Activated CD4-positive, alpha-beta T cell treated with anti-CD3 and anti-CD28 coated beads, Interleukin-2, amount 50 U/mL, for 48 hours (primary cell): ENCODE measurements at places on chromosomes 12 and 14.

DNA sequence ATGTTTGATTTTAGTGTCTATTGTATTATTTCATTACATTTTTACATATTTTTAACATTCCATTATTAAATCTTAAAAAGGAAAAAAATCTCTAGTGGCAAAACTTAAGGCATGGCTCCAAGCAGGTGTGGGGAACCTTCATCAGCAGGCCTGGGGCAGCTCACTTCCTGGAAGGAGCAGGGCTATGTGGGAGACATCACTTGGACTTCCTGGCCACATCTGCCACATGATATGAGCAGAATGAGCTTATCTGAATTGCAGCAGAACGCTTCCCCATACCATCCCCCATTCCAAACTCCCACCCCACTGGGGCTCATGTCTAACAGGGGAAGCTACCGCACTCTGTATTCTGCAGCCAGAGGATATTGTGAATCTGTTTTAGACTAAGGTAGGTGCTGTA lies 35.0 kb upstream of the KCNA1 start:
- no peak for DNase-seq

DNA sequence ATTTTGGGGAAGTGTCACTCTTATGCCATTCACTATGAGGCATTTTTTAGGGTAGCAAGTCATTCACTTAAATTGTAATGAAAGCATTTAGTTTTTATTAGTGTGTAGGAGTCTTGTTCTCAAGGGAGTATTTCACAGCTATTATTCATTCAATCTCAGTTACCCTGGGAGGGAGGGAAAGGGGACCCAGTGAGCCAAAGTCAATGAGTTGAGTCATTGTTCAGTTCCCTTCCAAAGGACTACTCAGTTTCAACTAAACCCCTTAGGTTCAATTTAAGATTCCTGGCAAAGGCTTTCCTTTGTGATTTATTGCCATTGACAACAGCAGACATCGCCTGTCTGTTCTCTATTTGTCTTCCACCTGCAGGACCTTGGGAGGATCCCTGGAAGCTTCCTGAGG lies 29.3 kb upstream of the RASSF8 start:
- no peak for DNase-seq

GRCh38 chr12:119406811-119407210 lies 72.3 kb downstream of the CCDC60 start:
- DNase-seq = no peak

GRCh38 chr14:93396456-93396855 lies 34.3 kb upstream of the UNC79 start:
- DNase-seq = no peak

GRCh38 chr12:65682112-65682511 lies 142.2 kb upstream of the HMGA2 start:
- DNase-seq = no peak

GRCh38 chr14:31251028-31251958 lies 43.7 kb upstream of the HECTD1 start:
- DNase-seq = no peak

DNA sequence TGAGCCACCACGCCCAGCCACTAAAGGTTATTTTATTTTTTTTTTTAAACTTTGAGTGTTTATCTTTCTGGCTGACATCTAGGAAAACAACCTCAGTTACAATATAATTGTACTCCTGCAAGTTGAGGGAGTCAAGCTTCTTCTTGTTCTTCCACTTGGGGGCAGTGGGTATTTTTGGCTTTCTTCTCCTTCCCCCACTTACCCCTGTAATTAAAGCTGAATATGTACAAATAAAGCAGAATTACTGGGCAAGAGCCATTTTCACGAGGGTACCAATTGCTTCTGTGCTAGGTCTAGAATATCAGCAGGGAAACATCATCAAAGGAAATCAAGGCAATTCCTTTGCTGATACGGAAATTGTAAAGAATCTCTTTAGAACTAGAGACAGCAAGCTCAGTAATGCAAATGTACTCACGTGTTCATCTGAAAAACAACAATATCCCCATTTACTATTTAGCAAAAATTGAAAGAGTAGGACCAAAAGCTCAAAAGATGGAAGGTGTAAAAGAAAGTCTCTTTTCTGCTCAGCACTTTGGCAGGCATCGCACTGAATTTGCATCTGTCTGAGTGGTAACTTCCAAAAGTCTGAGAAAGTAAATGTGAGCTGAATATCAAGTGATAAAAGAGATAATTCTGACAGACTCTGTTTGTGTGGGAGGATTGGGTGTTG lies 72.8 kb downstream of the TAOK3 start:
- DNase-seq = no peak
